ENCODE measurements at places on chromosomes 2 and 18.

DNA sequence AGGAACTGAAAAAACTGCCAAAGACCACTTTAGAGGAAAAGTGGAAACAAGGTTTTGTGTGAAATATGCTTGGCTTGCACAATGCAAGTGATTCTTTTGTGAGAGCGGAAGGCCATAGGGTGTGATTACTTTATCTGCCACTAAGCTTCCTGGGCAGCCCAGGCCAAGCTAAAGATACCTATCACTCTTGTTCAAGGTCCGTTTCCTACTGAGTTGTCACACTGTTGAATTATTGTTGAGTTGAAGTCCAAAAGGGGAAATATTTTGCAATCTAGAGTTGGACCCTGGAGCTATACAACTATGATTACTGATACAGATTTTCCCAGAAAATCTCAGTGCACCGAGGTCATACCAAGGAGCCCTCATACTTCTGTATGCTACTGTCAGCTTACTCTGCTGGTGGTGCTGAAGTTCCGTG, 72.7 kb upstream of the CTAGE1 start:
- no peak for DNase-seq

DNA sequence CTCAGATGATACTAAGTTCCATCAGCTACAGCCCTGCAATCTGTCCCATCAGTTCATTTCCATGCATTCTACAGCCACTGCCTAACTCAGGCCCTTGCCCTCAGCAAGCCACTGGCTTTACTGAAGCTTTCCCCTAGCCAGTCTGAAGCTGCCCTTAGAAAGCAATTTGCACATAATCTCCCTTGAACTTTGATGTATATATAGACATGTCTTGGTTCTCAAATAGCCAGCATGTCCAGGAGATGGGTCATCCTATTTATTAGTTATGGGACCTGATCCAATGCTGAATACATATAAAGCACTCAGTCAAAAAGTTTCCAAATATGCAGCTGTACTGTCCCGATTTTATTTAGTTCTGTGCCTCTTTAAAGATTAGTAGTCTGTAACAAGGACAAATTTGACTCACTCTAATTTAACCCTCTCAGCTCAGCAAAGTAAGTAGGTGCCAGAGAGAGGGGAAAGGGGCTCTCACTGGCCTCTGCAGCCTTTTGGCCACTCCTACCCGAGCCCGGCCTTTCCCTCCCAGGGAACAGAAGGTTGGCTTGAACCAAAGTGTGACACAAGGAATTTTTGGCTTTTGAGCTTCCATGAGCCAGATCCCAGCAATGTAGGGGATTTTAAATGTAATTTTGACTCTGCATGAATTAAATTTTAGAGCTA, 70.7 kb downstream of the CCDC93 start:
- DNase-seq, result no peak

- no peak for DNase-seq
Measured at GRCh38 chr2:71950256-71951082, 197.2 kb downstream of the CYP26B1 start.

GRCh38 chr2:150260636-150261035, 226.8 kb downstream of the RND3 start:
- no peak for DNase-seq

GRCh38 chr2:215967590-215968378, 45.6 kb downstream of the MREG start:
- no peak for DNase-seq
